ENCODE measurements at places on chromosomes 12 and 14.
A peak's percentile ranks its signal among the peaks of the same experiment; 100 is the strongest.

DNA sequence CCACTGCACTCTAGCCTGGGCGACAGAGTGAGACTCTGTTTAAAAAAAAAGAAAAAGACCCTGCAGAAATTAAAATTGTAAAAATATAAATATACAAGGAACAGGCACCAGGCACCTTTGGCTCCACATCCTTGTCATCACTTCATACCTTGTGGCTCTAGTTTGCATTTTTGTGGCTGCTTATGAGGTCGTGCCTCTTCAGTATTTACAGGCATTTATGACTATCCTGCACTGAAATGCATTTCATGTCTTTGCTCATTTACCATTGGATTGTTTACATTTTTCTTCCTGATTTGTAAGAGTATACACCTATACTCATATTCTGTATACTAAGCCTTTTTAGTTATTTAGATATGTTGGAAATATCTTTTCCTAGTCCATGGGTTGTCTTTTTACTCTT is 20.1 kb downstream of the BICD1 start:
- DNase-seq = no peak

DNA sequence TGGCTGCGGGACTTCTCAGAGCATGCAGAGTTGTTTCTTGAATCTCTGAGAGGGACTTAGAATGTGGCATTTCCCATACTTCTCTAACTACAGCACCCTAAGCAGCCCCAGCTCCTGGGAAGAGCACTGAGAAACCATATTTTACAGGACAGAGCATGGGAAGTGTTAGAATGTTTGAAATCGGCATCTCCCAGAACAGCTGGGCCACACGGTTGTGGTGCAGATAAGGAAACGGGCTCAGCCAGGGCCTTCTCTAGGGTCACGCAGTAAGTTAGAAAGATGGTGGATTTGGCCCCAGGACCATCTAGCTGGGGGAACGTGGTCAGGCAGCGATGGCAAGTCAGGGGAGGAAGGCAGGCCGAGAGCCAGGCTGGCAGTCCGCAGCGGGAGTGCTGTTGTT is 10.5 kb upstream of the HHIPL1 start:
- DNase-seq = no peak

DNA sequence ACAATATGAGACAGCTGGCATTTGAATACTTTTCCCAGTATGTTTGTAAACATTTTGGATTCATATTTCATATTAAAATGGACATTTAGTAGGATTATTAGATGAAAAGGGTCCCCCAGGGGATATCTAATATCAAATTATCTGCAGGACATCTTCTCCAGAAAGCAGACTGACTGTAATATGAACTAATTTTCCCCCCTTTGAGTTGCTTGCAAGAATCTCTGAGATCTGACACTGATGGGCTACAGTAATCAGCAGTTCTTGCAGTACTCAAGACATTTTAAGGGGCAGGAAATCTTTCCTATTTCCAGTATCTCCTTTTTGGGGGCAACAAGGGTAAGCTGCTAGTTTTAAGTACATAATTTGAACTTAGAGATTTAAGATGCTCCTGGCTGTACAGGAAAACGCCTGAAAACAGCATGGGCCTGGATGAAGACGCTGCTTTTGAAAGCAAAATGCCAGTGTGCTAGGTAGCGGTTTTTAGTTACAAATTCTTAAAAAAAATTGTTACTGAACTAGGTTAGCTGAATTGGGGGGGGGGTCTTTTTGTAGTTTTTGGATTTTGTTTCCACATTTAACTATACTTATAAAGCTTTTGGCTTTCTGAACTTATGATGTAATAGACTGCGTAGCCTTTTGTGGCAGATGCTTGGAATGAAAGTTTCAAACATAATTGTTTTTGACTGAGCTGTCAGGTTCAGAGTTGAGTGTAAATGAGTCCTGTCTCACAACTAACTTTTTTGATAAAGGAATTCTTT is 2.2 kb downstream of the FRMD6 start:
- DNase-seq = peak; percentile 24

DNA sequence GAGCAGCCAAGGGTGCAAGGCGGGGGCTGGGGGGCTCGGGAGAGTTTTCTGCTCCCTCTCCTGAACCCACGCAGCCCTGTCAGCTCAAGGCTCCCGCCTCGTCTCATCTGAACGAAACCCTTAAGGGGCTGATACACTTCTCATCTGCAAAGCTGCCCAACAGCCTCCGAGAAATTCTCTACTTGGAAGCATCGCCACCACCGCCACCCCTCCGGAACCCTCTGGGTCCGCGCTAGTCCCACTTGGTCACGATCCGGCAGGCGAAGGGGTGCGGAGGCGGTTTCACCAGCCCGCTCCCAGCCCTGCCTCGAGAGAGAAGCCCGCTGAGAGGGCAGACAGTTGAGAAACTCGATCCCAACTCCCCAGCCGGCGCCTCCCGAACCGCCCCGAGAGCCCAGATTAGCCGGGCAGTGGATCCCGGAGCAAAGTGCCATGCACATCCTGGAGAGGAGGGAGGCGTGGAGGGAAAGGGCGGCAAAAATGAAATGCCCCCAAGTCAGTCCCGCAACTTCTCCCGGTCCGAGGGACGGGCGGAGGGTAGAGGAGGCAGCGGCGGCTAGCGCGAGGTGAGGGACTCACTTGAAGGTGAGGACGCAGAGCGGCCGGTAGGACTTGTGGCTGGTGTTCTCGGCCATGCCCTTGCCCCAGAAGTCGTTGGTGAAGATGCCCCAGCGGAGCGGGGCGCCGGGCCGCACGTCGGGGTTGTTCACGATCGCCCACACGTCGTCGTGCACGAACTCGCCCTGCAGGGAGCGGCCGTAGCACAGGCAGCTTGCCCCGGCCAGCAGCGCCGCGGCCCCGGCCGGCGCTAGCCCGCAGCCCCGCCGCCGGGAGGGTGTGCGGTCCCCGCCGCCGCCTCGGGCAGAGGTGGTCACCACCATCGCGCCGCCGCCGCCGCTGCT is 620 bp downstream of the TMTC1 start:
- no peak for DNase-seq

- no peak for DNase-seq
Measured at GRCh38 chr12:116059904-116060303, 217.6 kb downstream of the MED13L start.

- DNase-seq = peak; percentile 38
Measured at GRCh38 chr14:52119030-52119429, 50.2 kb upstream of the NID2 start.

Data from spinal cord (tissue), 10 donors.